GM13976 (cell line): ENCODE measurements at places on chromosomes 1 and 21.

- DNase-seq, result no peak
These were observed 24.4 kb downstream of the ALG14 start for GRCh38 chr1:95048317-95048716.

DNA sequence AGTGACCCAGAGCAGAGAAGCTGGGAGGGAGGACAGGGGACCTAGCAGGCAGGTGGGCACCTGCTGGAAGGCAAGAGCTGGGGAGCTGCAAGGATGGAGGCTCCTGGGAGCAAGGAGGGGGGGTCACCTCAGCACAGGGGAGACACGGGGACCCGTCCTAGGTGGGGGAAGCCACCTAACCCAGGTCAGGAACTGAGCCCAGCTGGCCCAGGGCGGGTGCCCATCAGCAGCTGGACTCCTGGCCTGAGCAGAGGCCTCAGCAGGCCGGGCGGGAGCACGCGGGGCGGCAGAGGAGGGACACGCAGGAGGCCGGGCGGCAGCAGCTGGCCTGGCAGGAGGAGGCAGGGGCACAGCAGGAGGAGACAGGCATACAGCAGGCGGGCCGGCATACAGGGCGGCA lies 949 bp downstream of the KRTAP10-1 start:
- no peak for DNase-seq

- DNase-seq, result no peak
These were observed 4.9 kb downstream of the PBX1 start for GRCh38 chr1:164563721-164564360.

DNA sequence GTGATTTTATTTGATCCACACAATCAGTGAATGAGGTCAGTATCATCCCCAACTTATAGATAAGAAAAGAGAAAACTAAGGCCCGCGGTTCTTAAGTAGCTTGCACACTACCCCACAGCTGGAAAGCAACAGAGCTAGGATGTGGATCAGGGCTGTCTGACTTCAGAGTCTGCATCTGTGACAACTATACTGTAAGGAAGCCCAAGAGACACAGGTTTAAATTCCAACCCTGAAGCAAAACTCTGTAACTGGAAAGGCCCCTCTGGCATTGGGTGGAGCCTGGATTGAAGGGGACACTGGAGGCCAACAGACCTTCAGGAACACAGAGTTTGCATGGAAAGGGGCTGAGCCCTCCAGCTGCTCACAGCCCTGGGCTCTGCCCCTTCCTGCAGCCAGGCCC lies 40.2 kb downstream of the LGR6 start:
- DNase-seq, result no peak

- no peak for DNase-seq
These were observed 16.3 kb upstream of the ERVH48-1 start for GRCh38 chr21:42941696-42942085.

GRCh38 chr1:64030411-64030810 lies 173.0 kb upstream of the UBE2U start:
- DNase-seq, result no peak

- no peak for DNase-seq
These were observed 16.4 kb downstream of the PKN2 start for GRCh38 chr1:88700425-88701013.

- no peak for DNase-seq
These were observed 4.0 kb upstream of the RGS16 start for GRCh38 chr1:182608236-182608635.

- no peak for DNase-seq
These were observed 13.6 kb upstream of the LYPLAL1 start for GRCh38 chr1:219159946-219160645.

- peak; percentile 85 for DNase-seq
These were observed 2.2 kb downstream of the CACNA1E start for GRCh38 chr1:181485287-181486097.

DNA sequence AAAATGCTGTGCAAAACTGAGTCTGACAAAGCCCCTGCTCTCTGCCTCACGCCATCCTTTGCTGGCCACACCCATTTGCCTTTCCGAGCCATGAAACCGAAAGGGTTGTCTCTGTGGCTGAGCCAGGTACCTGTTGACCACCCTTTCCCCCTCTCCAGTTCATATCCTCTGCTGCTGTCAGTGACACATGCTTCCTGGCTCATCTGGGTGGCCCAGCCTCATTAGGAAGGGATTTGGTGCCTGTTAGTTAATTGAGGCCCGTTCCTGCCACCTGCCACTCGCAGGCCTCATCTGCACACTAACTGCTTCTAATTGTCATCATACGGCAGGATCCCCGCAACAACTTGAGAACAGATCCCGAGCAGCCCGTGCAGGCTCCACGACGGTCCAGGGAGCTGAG lies 79.2 kb downstream of the OLIG1 start:
- no peak for DNase-seq
